ENCODE measurements at places on chromosomes 6 and 20. TPM values are rescaled to one million over a fixed set of nuclear protein-coding genes. Genes with fewer than 3 reads are reported as not detected.

Gene NKX2-4
- polyA plus RNA-seq, result not detected

DNA sequence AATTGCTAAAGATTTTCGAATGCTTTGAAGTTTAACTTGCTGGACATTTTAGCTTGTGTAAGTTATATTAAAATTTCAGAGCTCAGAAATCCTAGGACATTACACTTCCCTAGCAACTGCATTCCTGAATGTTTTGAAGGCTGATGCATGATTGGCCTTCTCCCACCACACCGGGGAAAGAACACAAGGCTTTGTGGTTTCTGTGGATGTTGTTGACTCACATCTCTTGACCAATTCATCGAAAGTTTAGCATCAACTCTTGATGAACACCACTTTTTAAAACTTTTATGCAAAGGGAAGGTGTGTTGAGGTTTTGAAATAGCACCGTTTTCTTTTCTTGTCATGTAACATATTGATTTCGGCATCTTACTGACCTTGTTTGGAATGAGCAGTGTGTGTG is 81.1 kb downstream of the RIMS1 start:
- DNase-seq, result no peak

DNA sequence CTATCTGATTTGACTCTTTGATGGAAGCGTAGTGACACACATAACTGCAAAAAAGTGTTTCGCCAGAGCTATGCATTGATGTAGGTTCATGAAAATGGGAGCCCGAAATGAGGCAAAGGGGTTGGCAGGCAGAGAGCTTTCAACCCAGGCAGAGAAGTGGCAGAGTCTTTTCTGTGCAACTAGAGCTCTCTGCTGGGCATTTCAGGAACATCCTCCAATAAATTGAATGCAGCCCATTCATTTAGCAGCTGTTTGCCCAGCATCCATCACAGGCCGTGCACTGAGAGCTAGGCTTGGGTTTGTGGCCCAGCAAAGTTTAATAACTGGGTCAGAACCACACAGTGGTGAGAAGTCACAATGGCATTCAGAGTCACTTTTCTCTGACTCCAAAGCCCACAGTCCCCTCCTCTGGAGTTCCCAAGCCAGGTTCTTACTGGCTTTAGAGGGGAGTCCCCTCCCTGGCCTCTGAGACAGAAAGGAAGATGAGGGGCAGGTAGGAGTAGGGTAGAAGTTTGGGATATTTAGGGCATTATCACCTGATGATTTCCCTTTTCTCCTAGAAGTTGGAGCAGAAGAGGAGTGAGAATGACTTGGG is 31.8 kb upstream of the ELMO2 start:
- peak; percentile 61 for DNase-seq

- DNase-seq, result no peak
Observed at GRCh38 chr6:89736893-89737292, 82.7 kb downstream of the MDN1 start.

Gene ULBP3
- polyA plus RNA-seq, result 5.8 TPM

- DNase-seq, result peak; percentile 90
Observed at GRCh38 chr6:39228992-39229767, at the start of gene KCNK5. Gene KCNK5, minus strand, starts transcription at chr6:39229475. Its CDS starts 364 bp downstream, at chr6:39229111.

Gene CST7
- 0.20 TPM for polyA plus RNA-seq

DNA sequence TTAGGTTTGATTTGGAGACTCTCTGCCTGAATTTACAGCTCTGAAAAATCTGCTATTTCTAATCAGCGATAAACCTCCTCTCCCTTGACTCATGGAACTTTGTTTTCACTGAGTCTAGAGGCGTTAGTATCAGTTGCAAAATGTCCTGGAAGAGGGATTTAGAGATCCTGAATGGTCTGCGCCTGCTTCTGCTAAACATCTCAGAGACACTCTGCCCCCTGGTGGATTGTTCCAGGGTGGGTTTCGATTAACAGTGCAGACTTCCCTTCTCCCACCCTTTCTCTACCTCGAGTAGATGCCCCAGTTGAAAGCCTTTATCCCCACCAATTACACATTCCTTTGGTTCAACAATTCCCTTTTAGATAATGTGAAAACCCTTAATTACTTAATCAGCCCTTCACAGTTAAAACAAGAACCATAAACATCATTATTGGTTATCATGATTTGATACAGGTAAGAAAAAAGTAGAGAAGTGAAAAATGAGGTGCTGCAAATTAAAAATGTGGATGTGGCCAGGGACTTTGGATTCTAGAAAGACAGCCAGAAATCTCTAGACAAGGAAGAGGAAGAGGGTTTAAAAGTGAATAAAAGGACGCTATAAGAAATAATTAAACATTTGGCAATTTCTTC is 5.5 kb downstream of the HTR1B start:
- DNase-seq, result peak; percentile 87

Gene MACROD2
- 9.3 TPM for polyA plus RNA-seq

Gene VWA7
- 12.3 TPM for polyA plus RNA-seq

DNA sequence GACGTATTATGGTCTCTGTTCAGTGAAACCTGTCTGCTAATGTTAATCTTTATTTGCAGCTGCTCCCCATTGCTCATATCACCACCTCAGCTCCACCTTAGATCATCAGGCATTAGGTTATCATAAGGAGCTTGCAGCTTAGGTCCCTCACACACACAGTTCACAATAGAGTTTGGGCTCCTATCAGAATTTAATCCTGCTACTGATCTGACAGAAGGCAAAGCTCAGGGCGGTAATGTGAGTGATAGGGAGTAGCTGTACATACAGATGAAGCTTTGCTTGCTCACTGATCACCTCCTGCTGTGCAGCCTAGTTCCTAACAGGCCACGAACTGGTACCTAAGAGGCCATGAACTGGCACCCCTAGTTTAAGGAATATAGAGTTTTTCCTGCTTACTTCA is 989.7 kb downstream of the EYS start:
- DNase-seq, result no peak

- DNase-seq, result peak; percentile 96
Observed at GRCh38 chr20:5658912-5659345, 91.3 kb upstream of the SHLD1 start.
